Epithelial cell of esophagus (primary cell): ENCODE measurements at places on chromosomes 4 and X.

DNA sequence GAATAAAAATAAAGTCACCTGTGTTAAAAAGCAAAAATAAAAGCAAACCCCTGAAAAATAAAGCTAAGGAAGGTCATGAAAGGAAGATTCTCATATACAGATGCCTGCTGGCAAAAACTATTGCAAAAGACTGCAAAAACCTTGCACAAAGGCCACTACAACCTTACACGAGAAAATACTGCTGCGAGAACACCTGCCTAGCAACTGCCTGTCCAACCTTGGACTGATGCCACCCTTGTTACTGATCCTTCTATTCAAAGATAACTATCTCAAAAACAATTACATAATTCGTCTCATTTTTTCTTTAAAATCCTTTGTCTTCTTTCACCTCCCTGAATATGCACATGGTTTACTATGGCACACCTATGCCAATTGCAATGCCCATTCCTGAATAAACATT, 49.6 kb downstream of the SLC2A9 start:
- no peak for DNase-seq

DNA sequence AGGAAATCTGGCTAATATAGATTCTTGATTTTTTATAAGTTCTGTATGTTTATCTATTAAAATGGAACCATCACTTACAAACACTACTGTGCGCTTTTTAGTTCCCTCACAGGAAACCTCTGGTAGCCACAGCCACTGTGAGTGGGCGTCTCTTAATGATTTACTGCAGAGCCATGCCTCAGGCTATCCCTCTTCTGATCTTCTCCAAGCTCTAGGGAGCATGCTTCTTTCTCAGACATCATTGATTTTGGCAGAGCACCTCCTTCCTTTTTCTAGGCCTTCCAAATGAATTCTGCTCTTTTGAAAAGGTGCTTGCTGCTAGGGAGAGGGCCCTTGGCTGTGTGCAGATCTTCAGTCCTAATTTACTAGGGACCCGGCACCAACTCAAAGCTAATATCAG, 61.1 kb upstream of the STS start:
- no peak for DNase-seq

- peak; percentile 49 for DNase-seq
Measured at GRCh38 chr4:173367285-173367684, 3.5 kb upstream of the SAP30 start.

DNA sequence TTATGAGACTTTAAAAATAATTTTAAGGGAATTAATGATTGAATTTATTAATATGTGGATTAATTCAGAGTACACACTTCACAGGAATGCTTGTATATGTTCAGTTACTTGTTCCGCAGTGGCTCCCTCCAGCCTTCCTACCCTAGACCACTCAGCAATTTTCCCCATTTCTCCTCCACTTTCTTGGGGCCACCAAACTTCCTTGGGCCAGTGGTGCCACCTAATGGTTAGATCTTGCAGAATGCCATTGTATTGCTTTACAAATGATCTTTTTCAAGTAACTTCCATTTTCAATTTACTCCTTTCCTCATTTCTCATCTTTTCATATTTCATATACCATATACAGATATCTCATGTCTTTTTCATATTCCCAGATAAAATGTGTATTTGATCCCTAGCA, 3.6 kb upstream of the RNF175 start:
- DNase-seq, result peak; percentile 21

- DNase-seq, result no peak
Measured at GRCh38 chr4:81003597-81004111, 26.9 kb upstream of the BMP3 start.

DNA sequence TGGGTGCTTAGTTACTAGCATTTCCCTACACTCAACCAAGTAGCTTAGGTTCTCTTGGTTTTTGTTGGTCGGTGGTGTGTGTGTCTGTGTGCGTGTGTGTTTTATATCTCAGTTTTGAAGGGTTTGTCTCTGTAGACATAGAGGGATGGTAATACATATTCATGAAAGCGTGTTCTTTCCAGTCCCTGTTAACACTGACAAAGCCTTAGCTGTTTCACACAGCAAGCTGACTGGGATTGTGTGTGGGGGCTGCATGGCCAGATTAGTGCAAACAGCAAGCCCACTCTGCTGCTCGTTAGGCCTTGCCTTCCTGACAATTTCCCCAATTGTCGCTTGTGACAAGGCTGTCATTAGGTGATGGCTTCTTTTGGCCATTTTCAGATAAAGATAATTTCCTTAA, 43.9 kb downstream of the ALPK1 start:
- DNase-seq, result no peak

DNA sequence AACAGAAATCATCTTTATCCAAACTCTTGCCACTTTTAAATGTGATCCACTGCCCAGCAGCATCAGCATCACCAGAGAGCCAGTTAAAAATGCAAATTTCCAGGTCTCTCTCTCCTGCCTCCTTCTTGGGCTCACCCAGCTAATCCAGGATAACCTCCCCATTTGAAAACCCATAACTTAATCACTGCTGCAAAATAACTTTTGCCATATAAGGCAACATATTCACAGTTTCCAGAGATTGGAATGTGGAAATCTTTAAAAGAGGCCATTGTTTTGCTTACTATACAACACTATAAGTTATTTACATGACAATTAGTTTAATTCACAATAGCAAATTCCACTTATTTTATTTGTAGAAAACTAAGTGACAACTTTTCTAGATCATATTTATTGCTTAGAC, 4.8 kb upstream of the EXOSC9 start:
- no peak for DNase-seq
